Stimulated activated CD8-positive, alpha-beta memory T cell treated with anti-CD3 and anti-CD28 coated beads, Interleukin-4, amount 100 ng/mL, for 1 hour (primary cell): ENCODE measurements at places on chromosomes 2 and 18.

DNA sequence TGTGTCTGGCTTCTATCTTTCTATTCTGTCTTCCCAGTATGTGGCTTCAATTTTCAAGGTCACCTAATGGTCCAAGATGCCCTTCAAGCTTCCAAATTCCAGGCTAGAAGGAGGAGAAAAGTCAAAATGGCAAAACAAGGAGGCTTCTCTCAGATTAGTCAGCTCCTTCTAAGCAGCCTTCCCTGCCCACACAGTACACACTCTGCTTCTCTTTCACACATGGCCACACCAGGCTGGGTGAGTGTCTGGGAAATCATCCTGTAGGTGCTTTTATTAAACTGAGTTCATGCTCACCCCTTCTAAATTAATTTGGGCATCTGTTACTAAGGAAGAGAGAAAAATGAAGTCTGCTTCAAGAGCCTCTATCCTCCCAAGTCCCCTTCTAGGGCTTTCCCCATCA, 277.2 kb upstream of the MGAT5 start:
- DNase-seq: no peak

DNA sequence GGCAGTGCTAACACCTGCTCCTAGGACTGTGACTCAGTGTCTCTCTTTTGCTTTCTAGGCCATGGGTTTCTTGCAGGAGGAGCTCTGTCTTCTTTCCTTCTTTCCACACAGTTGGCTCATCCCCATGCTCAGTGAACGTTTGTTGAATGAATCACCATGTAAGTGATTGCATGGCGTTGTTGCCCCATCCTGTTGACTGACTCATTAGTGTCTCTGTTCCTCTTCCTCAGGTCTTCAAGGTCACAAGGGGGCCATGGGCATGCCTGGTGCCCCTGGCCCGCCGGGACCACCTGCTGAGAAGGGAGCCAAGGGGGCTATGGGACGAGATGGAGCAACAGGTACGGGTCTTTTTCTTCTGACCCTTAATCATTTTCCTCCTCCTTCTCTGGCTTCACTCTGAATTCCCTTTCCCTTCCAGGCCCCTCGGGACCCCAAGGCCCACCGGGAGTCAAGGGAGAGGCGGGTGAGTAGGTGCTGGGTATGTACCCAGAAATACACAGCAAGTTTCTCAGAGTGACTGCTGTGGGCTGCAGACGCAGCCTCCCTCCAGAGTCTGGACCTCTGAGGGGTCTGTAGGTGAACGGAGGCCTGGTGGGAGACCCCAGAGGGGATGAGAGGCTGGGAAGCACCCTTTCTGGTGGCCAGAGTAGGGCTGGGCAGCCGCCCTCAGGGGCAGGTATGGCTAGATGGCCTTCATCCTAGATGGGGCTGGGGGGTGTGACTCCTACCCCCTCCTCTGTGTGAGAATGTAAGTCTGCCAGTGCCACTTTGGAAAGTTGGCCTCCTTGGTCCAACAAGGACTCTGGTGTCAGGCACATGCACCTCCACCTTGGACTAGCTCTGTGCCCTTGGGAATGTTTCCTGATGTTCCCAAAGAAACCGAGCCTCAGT, 32.4 kb downstream of the MARCO start:
- no peak for DNase-seq

GRCh38 chr2:124248386-124248785, 223.3 kb downstream of the CNTNAP5 start:
- DNase-seq: no peak

- no peak for DNase-seq
These were observed 64.5 kb downstream of the ROCK1 start for GRCh38 chr18:21047126-21047525.

DNA sequence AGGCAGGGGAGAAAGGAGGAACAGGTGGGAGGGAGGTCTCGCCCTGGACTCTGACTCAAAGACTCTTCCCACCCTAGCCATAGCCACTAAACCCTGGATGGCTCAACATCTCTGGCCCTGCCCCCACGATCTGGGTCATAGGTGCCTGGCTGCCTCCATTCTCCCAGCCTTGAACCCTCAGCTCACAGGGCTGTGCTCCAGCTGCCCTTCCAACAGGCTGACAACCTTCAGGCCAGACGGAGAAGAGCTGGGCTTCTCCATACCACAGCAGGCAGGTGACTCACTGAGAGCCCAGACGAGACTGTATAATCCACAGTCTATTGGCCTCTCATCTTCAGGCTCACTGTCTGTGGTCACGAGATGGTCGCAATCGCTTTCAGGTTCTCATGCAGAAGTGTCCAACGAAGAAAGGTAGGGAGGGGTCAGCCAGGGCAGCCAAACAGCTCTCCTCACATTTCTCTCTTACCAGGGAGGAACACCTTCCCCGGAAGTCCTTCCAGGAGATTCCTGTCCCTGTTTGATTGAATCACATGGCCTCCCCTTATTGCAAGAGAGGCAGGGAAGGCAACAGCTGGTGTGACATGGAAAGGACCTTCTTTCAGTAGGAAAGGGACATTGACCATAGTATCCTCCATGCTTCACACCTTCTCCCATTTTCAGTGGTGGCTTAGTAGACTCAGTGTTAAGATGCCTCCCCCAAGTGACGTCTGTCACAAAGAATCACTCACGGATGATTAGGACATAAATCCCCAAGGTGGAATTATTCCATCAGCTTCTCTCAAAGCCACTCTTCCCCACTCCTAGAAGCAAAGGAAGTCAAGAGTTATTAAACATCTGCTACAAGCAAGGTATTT, 100.1 kb downstream of the MRO start:
- DNase-seq: no peak

- no peak for DNase-seq
These were observed 60.0 kb downstream of the RNF144A start for GRCh38 chr2:6977113-6977741.

DNA sequence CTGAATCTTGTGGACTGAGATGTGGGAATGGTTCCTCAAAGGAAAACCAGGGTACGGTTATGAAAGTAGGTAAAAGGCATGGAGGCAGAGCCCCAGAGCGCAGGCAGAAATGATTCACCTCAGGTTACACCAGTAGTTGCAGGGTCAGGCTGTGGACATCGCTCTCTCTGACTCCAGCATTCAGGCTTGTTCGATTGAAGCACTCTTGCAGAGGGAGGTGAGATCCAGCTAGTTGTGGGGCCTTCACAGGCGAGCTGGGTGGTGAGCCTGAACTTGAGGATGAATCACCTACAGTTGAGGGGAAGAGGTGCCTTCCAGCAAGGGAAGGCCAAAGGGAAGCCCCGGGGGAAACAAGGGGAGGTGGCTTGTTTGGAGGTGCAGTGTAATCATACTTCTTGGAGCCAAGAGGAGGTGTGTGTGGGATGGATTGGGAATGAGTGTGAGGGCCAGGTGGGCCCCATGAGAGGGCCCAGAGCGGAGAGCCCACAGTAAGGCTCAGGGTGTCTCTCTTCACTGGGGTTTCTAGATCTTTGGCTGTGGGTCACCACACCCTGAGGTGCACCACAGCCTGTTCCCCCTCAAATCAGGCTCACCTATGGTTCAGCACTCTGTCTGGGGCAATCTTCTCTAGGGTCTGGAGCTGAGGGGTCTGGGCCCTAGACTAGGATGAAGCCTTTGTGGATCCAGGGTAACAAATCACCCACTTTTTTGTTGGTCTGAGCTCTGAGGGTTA, 48.5 kb upstream of the MCFD2 start:
- no peak for DNase-seq

GRCh38 chr18:75462178-75462832, 34.8 kb upstream of the SMIM21 start:
- no peak for DNase-seq

GRCh38 chr2:164717000-164717803, 95.9 kb upstream of the GRB14 start:
- DNase-seq: no peak

DNA sequence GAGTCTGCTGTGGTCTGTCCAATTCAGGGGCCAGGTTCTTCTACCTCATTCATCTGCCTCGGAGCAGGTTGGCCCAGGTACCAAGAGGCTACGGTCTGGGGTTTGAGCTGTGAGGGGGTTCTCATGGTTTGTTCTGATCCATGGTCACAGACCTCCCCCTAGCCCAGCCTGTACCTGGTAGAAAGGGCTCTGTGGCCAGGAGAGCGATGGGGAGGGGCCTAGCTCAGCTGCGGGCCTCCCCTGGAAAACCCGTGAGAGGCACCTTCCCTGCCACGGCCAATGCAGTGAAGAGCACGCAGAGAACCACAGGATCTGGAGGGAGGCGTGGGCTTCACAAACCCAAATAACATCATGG, 19.6 kb upstream of the ALLC start:
- DNase-seq: no peak

DNA sequence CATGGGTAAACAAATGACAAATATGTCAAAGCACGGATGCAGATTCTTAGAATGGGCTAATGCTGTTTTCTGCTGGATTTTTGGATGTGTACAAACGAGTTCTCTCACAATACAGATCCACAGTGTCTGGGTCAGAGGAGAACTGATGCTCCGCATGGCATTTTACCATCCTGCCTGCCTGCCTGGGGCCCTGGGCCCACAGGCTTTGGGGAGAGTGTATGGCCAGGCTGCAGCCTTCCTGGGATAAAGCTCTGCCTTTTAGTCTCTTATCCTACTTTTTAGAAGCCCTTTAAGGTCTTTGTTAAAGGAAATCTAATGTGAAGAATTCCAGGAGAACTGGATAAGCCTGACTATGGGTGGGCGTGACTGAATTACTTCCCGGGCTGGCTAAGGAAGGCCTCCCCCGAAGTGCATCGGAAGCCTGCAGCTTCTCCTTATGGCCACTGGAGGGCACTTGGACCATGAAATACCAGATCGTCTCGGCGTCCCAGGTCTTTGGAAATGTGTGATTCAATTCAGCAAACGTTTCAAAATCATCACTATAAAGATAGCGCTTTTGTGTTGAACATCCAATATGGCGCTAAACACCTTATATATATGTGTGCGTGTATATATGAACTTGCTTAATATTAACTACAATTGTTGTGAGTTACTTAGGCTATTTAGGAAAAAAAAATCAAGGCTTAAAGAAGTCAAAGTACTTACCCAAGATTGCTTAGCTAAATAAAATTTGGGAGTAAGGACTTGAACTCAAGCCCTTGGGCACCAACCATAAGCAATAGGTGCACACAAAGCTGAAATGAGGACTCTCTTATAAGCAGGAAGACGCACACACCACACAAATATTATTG, 15.2 kb upstream of the DNPEP start:
- no peak for DNase-seq

- no peak for DNase-seq
These were observed 60.6 kb downstream of the ETAA1 start for GRCh38 chr2:67457699-67458098.

- no peak for DNase-seq
These were observed 36.1 kb upstream of the TNFRSF11A start for GRCh38 chr18:62289047-62289446.

- no peak for DNase-seq
These were observed 1.7 kb downstream of the MRPS9 start for GRCh38 chr2:105039559-105039958.

DNA sequence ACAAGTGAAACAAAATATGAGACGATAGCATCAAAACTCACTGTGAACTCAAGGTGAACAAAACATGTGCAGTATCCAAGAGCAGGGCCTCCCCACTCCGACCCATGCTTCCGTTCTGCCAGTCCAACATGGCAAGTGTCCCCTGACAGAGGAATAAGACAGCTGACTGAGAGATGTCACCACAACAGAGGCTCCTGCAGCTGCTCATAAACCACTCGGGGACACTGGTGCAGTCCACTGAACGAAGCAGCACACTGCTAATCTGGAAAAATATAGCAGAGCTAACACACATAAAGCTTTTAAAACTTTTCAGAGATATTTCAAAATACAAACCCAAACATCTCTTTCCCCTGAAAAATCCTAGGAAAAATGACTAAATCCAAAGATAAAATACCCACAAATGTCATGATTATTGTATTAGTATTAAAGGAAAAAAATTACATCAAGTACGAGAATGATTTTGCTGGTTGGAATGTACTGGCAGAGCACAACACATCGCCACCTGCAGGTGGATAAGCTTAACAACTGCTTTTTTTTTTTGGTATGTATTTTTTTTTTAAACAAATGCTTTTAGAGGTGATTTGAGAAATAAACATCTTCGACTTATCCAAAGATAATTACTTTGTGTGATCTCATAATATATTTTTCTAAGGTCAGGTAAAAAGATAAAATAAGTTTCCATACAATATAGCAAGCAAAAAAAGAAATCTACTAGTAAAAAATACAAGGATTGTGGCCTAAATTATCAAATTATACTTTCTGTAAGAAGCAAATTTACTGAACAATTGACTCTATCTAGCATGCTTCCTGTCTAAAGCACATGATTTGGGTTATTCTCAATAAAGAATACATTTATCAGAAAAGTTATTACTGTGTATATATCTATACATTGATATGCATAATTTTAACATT, 18.6 kb downstream of the THADA start:
- DNase-seq: no peak

GRCh38 chr2:184006998-184007397, 591.3 kb upstream of the ZNF804A start:
- DNase-seq: no peak

- no peak for DNase-seq
These were observed 330.8 kb downstream of the TXNL1 start for GRCh38 chr18:56307354-56308170.

GRCh38 chr2:643761-644160, 33.4 kb downstream of the TMEM18 start:
- DNase-seq: no peak

DNA sequence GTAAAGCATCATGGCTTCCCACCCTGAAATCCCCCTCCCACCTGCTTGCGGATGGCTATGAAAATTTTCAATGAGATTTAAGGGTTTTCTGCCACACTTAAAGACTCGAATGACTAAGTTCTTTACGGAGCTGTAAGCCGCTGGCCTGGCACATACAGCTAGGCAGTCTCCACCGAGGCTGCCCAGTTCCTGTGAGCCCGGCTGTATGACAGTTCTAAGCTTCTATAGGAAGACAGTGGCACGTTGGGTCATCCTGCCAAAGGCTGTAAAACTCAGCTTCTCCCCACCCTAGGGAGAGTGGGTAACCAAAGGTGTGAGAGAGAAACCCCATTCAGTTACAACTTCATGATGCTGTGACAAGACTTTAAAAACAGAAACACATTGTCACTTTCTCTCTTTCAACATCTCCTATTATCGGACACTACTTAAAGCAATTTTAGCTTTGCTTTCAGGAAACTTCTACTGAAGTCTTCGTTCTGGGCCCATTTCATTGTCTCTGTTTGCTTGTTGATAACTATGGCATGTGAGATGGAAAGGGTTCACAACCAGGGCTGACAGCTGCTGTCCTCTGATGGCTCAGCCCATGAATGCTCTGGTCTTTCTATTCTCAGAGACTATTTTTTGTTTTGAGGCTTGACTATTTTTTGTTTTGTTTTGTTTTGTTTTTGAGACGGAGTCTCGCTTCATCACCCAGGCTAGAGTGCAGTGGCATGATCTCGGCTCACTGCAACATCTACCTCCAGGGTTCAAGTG, 7.1 kb downstream of the CASP8 start:
- no peak for DNase-seq
